Activated CD8-positive, alpha-beta T cell treated with anti-CD3 and anti-CD28 coated beads for 36 hours (primary cell): ENCODE measurements at places on chromosomes 5 and 9. TPM values are rescaled to one million over a fixed set of nuclear protein-coding genes. Genes with fewer than 3 reads are reported as not detected.
A peak's percentile ranks its signal among the peaks of the same experiment; 100 is the strongest.

The CD180 gene
- not detected for total RNA-seq

DNA sequence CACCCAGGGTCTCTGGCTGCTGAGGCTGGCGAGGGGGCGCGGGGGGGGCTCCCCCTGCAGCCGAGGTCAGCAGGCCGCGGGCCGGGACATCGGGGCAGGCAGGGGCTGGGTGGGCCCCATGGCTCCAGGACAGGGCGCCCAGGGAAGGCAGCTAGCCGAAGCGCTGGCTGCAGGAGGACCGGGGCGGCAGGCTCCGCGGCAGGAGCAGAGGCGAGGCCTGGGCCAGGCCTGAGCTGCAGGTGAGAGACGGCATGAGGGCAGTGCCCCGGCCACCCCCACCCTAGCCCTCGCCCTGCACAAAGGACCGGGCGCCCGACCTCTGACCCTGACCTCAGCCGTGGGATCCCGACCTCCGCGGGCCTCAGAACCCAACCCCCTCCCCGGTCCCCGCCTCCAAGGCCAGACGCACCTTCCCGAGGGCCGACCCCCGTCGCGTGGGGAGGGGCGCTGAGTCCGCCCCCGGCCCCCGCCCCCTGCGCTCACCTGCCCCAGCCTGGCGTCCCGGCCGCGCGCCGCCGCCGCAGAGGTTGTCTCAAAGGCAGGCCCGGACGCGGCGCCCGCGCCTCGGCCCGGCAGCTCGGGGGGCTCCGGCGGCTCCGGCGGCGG lies 431 bp downstream of the RNF208 start:
- peak; percentile 33 for DNase-seq

- no peak for DNase-seq
These were observed 5.5 kb downstream of the MRNIP start for GRCh38 chr5:179852993-179853547.

The KCNV2 gene
- not detected for total RNA-seq

- no peak for DNase-seq
These were observed 364.2 kb downstream of the KIAA0825 start for GRCh38 chr5:94254214-94254613.
